Stimulated activated CD8-positive, alpha-beta memory T cell treated with anti-CD3 and anti-CD28 coated beads, Interleukin-2, amount 100 ng/mL, for 1 hour (primary cell): ENCODE measurements at places on chromosomes 1 and 21.

DNA sequence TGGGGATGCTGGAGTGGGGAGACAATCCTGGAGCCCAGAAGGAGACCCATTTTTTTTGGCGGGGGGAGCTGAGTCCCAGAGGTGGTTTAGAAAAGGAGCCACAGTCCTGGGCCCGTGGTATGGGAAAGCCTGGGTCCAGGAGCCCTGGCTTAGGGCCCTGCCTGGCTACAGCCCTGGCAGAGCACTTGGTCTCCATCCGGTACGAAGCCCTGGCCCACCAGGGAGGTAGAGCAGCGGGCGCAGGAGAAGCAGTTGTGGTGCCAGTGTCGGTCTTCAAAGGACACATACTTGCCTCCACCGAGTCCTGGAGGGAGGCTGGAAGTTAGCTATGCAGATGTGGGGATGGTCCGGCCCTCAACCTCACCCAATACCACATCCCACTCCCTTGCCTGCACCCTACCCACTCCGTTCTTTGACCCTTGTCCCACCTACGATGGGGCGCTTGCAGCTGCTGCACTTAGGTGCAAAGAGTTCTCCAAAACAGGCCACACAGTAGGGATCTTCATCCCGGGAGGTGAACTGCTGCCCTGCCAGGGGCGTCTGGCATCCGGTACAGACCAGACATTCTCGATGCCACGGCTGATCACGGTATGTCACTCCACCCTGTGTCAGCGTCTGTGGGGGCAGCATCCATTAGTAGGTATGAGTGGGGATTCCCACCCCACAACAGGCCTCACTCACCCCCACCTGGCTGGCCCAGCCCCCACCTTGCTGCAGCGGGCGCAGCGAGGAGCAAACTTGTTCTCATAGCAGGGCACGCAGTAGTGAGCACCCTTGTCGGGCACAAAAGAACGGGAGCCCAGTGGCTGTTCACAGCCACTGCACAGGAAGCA, 7.7 kb upstream of the SF3A3 start:
- no peak for DNase-seq

DNA sequence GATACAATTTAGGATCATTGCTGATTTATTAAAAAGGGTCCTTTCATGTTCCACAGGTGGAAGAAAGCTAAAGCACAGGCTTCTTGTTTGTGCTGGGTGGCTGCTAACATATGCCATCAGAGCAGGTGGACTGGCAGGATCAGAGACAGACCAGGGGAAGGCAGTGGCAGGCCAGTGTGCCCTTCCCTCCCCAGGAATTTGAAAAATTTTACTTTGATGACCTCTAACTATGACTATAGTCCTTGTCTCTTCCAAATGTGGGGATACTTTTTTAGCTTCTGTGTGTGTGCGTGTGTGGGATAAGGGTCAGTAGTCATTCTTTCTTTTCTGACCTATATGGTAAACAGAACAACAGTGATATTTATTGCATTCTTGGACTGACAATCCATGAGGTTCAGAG, 49.9 kb downstream of the LHX9 start:
- no peak for DNase-seq

- no peak for DNase-seq
These were observed 44.4 kb downstream of the SMG7 start for GRCh38 chr1:183516725-183517124.

- no peak for DNase-seq
These were observed 30.0 kb downstream of the CACHD1 start for GRCh38 chr1:64499966-64500365.

DNA sequence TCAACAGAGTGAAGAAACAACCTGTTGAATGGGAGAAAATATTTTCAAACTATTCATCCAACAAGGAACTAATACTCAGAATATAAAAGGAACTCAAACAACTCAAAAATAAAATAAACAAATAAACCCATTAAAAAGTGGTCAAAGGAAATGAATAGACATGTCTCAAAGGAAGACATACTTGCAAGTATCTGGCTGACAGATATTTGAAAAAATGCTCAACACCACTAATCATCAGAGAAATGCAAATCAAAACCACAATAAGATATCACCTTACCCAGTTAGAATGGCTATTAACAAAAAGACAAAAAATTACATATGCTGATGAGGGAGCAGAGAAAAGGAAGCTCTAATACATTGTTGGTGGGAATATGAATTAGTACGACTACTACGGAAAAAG, 38.2 kb downstream of the TNFSF4 start:
- DNase-seq = no peak

GRCh38 chr1:196401891-196402290, 206.3 kb downstream of the KCNT2 start:
- no peak for DNase-seq

DNA sequence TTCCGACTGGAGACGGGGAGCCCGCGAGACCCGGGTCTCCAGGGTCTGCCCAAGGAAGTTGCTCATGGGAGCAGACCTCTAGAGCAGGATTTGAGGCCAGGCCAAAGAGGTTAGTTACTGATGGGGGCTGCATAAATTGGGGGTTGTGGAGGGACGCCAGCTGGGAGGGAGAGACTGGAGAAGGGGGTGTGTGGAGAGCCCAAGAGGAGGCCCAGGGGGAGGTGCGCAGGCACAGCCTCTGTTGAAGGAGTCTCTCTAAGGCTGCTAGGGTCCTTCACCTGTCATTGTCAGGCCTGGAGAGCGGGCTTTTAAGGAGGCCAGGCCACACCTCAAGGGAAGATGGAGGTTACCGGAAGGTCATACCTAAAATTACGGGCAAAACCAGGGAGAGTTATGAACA, 363 bp downstream of the PLA2G5 start:
- DNase-seq = no peak
